ENCODE measurements at places on chromosomes 1 and 21.

- no peak for DNase-seq
These were observed 182.2 kb downstream of the DHRS3 start for GRCh38 chr1:12435639-12436344.

- no peak for DNase-seq
These were observed 92.5 kb upstream of the IRF2BP2 start for GRCh38 chr1:234702342-234703000.

GRCh38 chr1:162040657-162041056 lies 17.0 kb upstream of the OLFML2B start:
- peak; percentile 53 for DNase-seq

GRCh38 chr21:46543306-46543705 lies 61.6 kb downstream of the S100B start:
- DNase-seq, result no peak

DNA sequence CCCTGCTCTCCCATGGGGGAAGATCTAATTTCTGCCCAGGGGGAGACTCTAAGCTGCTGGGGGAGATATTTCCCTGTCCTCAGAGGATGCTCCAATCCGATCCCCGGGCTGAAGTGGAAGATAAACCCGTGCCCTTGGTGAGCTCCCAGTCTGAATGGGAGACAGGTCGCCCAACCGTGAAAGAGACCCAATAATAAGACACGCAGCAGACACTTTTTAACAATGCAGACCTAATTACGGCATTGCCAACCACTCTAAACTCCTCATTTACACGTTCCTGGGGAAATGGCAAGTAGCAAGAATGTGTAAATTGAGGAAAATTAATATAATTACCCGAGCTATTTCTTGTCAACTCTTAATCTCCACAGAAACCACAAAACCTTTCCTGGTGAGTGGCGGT lies 48.7 kb upstream of the ACTL8 start:
- DNase-seq, result peak; percentile 32

GRCh38 chr1:76279101-76279748 lies 204.7 kb downstream of the ST6GALNAC3 start:
- DNase-seq, result no peak

- DNase-seq, result no peak
These were observed 426.7 kb upstream of the RUNX1 start for GRCh38 chr21:35475762-35476161.

GRCh38 chr21:42233067-42233961 lies 14.4 kb downstream of the ABCG1 start:
- DNase-seq, result no peak

DNA sequence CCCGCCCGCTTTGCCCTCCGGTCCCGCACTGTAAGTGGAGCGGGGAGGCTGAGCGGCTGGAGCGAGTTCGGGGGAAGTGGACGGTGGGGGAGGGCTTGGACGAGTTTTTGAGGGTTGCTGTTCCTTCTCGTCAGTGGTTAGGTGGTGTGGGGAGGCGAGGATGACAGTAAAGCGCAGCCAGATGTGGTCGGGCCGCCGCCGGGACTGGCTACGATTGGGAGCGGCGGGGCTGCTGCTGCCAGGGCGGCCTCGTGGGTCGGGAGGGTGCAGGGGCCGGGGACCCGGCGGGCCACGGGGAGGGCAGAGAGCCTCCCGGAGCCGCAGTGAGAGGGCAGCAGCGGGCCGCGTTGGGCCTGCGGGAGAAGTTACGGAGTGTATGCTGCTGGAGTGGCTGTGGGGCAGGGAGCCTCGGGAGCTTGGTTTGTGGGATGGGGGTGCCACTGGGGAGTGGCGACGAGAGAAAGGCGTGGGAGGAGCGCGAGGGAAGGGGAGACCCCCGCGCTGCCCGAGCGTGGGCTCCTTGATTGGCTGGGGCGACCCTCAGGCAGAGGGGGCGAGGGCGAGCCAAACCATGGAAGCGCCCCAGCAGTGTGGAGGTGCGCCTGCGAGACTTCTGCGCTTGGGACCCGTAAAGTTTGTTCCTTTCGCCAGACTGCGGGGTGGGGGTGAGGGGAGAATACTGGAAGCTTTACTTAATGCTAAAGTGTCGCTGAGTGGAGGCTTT lies 2.1 kb downstream of the ADGRL2 start:
- DNase-seq, result peak; percentile 76

DNA sequence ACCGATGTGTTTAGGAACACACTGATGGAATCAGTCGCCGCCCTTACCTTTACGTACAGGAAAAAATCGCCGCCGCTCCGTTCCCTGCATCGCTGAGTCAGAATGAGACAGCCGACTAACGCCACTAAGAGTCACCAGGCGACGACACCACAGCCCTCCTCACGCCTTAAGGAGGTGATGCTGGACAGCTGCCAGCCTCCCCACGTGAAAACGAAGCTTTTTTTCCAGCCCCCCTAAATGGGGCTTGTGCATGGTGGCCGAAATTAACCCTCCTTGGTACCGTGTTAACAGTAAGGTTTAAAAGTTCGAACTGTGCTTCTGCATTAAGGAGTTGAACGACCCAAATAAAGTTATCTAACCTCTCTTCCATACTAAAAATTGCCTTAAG lies 511 bp downstream of the DNTTIP2 start:
- DNase-seq, result peak; percentile 56

- peak; percentile 59 for DNase-seq
These were observed 3.1 kb downstream of the NUAK2 start for GRCh38 chr1:205318231-205318991.

DNA sequence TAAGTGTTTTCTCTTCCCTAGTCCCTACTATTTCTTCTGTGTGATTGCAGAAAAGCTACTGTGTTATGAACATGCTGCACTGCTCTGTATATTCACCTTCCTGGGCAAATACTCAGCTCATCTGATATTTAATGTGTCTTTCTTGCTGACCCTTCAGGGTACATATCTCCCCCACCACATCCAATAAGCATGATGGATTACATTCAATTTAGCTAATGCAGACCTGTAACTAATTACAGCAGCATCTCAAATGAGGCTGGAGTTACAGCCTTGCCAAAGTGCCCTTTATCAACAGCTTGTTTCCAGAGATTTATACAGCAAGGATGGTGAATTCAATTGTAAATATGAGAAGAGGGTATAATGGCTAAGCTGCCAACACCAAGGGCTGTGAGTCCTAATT lies 144.0 kb downstream of the KCNH1 start:
- no peak for DNase-seq

GRCh38 chr1:222290866-222291265 lies 257.0 kb downstream of the HHIPL2 start:
- no peak for DNase-seq

DNA sequence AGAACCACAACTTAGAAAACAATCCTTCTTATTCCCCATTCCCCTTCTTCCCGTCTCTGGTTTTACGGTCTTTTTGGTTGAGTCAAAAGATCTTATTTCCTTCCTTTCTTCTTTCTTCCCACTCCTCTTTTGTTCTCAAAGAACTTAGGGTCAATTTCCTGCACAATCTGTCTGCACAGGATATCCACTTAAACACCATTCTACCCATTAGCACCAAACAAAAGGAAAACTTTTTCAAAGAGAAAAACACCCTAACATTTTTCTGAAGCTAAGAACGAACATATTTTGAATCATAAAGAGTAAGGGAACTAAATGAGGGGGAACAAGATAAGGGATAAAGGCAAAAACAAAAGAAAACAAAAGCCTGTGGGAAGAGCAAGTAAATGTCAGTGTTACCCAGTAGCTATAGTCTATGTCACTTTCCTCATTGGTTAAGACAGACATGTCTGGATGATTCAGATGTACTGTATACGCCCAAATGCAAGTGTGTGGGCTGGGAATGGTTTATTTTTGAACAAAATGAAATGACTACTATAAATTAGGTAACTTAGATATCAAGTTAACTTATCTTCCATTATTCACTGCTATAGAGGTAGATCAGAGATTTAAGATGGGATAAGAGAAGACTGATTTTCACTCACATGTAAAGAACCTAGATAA lies 59.9 kb downstream of the TOR3A start:
- DNase-seq, result peak; percentile 37

DNA sequence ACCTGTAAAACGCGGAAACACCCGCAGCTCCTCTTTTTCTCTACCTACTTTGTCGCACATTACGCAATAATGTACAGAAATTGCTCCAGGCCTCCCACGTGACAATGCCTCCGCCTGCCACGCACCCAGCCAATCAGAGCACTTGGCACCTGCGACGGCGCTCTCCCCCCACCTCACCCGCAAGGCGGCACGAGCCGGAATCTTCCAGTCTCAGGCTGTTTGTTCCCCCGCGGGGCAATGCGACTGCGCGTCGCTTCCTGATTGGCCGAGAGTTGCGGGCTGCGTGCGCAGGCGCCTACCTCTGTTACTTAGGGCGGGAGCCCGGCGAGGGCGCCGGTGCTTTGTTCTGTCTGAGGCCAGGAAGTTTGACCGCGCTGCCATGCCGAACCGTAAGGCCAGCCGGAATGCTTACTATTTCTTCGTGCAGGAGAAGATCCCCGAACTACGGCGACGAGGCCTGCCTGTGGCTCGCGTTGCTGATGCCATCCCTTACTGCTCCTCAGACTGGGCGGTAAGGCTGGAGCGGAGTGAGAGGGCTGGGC lies at the start of gene MAEL:
MAEL (plus strand) TSS at position 307 of the 542 bp plus-strand sequence; CDS start at position 380, 73 bp downstream.
- DNase-seq, result no peak

DNA sequence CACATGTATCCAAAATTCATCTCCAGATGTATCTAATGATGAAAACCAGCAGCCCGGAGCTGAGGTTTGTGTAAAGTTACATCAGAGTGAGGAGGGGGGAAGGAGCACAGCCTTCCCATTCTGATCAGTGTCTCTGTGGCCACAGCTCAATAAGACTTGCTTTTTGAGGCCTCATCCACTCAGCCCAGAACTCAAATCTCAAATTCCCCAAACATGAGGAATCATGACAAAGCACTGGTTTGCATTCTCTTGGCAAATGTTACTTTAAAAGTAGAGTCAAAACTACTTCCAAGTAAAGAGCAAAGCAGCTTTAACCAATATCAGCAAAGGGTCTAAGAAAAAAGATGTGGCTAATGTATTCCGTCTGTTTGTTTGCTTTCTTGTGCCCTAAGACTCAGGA lies 30.9 kb downstream of the CCN1 start:
- DNase-seq, result no peak

DNA sequence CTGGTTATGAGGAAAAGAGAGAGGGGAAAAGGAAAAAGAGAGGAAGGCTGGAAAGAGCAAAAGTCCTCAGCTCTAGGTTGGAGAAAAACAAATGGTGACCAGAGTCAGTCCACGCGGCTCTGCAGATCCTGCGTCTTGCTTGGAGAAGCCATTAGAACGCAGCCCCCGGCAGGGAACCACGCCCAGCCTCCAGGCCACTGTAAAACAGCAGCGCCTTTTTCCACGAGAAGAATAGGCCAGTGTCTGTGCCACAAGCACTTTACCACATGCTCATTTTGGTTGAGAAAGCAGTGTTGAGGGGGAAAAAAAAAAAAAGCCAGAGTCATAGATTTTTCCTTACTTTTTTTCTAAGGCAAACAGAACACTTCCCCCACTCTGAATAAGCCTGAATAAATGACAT lies 846.9 kb upstream of the ADAMTS5 start:
- peak; percentile 2 for DNase-seq

GRCh38 chr1:157852476-157852875 lies 10.9 kb upstream of the CD5L start:
- no peak for DNase-seq

DNA sequence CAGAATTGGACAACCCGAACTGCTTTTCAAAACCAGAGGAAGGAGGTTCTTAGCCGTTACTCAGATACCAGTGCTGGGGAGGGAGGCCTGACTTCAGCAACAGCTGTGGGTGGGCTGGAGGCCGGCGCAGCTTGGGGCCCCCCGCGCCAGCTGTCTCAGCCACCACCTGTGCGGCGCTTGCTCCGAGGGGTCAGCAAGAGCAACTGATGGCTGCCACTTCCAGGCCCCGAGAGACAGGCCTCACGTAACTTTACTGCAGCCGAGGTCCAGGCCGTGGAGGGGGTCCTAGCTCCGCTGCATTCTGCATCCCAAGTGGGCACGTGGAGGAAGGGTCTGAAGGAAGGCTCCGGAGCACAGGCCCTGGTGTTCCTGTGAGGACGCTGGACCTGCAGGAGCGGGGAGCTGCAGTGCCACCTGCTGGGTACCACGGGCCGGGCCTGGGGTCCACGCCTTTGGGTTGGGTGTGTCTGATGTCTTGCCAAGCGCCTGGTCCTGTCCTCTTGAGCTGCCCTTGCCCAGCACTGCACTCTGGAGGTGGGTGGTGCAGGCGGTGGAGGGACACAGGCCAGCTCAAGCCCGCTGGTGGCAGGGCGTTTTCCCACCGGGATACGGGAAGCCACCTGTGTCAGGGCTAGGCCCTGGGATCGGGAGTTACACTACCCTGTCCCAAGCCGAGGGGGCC lies 9.8 kb downstream of the THAP3 start:
- peak; percentile 59 for DNase-seq

GRCh38 chr1:32742956-32743355 lies 40.4 kb upstream of the SYNC start:
- no peak for DNase-seq

- peak; percentile 41 for DNase-seq
These were observed 1.2 kb upstream of the CHD5 start for GRCh38 chr1:6181347-6181770.

DNA sequence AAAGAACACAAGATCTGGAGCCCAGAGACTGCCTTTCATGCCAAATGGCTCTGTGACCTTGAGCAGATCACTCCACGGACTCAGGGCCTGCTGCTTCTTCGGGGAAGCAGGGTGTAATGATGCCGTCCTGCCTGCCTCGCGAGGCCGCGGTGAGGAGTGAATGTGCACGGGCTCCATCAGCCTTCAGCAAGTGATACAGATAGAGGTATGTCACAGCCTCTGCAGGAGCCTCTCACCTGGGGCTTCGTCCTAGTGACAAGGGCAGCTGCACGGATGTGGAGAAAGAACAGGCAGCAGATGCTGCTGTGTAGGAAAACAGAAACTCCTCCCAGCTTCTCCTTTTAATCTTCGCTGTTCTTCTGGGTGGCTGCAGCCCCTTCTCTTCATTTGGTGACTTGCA lies 127.5 kb downstream of the KCNN3 start:
- no peak for DNase-seq

GRCh38 chr1:244971552-244972216 lies 107.3 kb upstream of the HNRNPU start:
- DNase-seq, result no peak

DNA sequence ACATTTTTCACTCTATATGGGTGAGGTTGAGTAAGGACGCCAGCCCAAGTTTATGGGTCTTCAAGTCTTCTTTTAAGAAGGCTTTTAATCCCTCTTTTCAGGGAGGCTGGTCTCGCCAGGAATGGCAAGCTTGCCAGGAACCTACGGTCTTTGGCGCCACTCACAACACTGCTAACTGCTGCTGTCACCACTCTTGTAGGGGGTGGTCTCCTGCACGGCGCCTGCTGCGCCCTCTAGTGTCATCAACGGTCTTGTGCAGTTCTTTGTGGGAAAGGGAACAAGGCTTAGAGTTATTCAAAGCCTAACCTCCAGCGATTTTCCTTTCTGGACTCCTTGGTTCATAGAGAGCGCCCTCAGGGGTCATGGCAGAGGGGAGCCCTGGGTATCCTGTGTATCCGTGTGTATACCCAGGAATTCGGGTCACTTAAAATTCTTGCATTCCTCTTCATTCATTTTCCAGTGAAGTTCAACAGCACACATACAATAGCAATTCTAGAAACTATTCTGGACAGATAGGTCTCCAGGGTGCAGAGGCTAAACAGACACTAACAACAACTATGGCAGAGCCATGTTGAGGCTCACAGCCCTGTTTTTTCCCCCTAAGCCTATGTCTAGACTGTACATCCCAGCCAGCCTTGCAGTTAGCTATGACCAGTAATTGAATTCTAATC lies 392.8 kb upstream of the CAMK1G start:
- peak; percentile 90 for DNase-seq

All from neural progenitor cell (in vitro differentiated cells).